ENCODE measurements at places on chromosomes 1 and 21.

- DNase-seq = no peak
Measured at GRCh38 chr1:18479454-18479853, 1.3 kb upstream of the KLHDC7A start.

GRCh38 chr21:44353191-44353970, at the start of gene TRPM2:
Gene TRPM2 (plus strand): TSS chr21:44353621. CDS start chr21:44353701, 80 bp downstream.
- no peak for DNase-seq

GRCh38 chr1:203649551-203649998, 22.9 kb downstream of the ATP2B4 start:
- no peak for DNase-seq

GRCh38 chr1:164308101-164308500, 250.9 kb upstream of the PBX1 start:
- no peak for DNase-seq

GRCh38 chr21:36412916-36413315, 27.7 kb downstream of the CHAF1B start:
- no peak for DNase-seq

GRCh38 chr1:30919025-30919881, 10.7 kb upstream of the SDC3 start:
- DNase-seq = no peak

DNA sequence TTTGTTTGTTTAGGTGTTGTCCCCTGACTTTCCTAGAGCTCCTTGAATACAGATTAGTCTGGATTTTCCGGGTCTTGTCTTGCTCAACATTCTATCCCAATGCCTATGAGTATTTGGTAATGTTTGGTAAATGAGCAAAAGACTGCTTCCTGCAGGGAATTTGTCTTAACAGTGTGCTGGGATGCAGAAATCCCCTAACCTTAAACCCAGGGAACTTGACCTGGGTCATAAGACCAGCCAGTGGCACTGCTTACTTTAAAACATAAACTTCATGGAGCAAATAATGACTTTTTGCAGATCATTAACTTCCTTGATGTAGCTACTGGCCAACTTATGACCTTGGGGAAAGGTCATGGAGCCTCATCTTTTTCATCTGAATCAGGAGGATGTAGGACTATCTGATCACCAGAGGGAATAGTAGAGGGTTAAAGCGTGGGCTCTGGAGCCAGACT, 27.2 kb downstream of the TCEANC2 start:
- DNase-seq = no peak

DNA sequence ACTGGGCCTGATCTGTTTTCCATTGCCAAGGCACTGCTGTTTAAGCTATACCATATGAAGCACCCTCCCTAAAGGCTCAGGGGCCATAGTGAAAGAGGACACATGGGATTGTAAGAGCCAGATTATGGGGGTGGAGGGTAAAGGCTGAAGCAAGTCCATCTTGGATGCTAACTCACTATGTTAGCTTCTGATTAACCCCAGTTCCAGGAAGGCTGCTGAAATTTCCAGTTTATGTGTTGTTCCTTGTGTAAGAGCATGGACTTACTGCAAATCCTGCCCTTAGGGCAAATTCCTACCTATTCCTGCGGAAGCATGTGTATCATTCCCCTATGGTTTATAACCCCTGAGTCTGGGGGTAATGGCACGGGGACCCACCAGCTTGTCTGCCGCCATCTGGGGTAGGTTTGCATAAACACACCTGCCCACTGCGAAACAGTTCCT, 91.8 kb upstream of the SERBP1 start:
- no peak for DNase-seq

DNA sequence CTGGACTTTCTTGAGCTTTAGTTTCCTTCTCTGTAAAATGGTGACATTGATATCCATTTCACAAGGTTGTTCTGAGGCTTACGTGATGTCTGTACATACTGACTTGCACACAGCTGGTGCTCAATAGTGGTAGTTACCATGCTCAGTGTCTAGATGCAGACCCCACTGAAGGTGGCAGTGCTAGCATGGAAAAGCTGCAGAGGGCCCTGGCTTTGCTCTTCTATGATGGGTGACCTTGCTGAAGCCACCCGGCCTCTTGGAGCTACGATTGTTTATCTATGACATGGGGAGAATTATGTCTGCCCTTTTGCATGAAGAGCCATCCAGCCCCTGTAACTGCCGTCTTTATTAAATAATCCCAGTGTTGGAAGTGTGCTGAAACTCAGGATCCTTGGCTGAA, 131.8 kb downstream of the PLXNA2 start:
- DNase-seq = no peak

GRCh38 chr1:237241038-237241437, 199.1 kb downstream of the RYR2 start:
- DNase-seq = no peak
